ENCODE measurements at places on chromosomes 7 and 10. TPM values are rescaled to one million over a fixed set of nuclear protein-coding genes. Genes with fewer than 3 reads are reported as not detected.

GRCh38 chr7:131250331-131250730 lies 77.3 kb upstream of the MKLN1 start:
- H3K27me3 ChIP-seq: no peaks in the 10 kb centered on the region
- no peak overlapping the region for H3K4me3 ChIP-seq
- no peak overlapping the region for H3K27ac ChIP-seq
- no peak for DNase-seq
- no peaks in the 10 kb centered on the region for H3K36me3 ChIP-seq
- no peaks in the 10 kb centered on the region for H3K4me1 ChIP-seq

JCAD gene
- total RNA-seq: 39.8 TPM

- DNase-seq: no peak
- no peak overlapping the region for H3K4me3 ChIP-seq
- peaks cover 7% of the 10 kb centered on the region for H3K36me3 ChIP-seq
- H3K27me3 ChIP-seq: no peaks in the 10 kb centered on the region
These were observed 79.5 kb upstream of the LRRC17 start for GRCh38 chr7:102833343-102833742.

GPNMB gene
- total RNA-seq: 74.4 TPM

CYP3A5 gene
- 0.59 TPM for total RNA-seq

DNA sequence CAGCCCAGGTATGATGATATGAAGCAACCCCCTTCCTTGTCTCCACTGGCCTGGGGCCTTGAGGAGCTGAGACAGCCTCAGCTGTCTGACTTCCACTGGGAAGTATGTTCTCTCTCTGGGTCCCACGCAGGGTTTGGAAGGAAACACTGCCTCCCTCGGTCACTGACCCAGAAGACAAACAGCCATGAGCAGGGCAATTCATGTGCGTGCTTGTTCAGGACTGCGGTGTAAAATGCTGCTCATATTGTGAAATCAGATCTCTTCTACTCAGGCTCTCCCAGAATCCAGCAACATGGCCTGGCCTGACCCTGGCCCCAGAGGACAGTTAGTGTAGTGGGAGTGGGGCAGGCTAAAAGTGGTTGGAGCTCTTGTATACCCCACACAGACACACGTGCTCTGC lies 2.8 kb downstream of the CLCN1 start:
- H3K27ac ChIP-seq: no peak overlapping the region
- H3K4me1 ChIP-seq: peaks cover 11% of the 10 kb centered on the region
- DNase-seq: peak; percentile 54
- no peak overlapping the region for H3K4me3 ChIP-seq

- no peaks in the 10 kb centered on the region for H3K36me3 ChIP-seq
- H3K4me3 ChIP-seq: no peak overlapping the region
- no peak for DNase-seq
- H3K27ac ChIP-seq: no peak overlapping the region
- no peaks in the 10 kb centered on the region for H3K27me3 ChIP-seq
These were observed 49.4 kb upstream of the RET start for GRCh38 chr10:43027331-43027955.

- H3K4me1 ChIP-seq: no peaks in the 10 kb centered on the region
- no peak overlapping the region for H3K4me3 ChIP-seq
- no peak overlapping the region for H3K27ac ChIP-seq
These were observed 147.6 kb downstream of the PAXIP1 start for GRCh38 chr7:154855366-154855765.

DNA sequence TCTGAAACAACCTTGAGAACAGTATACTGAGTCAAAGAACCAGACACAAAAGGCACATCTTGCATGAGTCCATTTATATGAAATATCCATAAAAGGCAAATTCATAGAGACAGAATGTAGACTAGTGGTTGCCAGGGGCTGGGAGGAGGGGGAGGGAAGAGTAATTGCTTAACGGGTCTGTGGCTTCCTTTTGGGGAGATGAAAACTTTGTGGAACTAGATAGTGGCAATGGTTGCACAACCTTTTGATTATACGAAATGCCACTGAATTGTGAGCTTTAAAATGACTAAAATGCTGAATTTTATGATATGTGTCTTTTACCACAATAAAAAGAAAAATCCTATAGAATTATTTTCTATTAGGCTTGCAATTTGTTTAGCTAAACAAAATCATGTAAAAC lies 16.8 kb downstream of the ADRB1 start:
- H3K4me1 ChIP-seq: peaks cover 40% of the 10 kb centered on the region
- no peaks in the 10 kb centered on the region for H3K36me3 ChIP-seq
- DNase-seq: no peak
- no peak overlapping the region for H3K27ac ChIP-seq
- H3K27me3 ChIP-seq: no peaks in the 10 kb centered on the region

DNA sequence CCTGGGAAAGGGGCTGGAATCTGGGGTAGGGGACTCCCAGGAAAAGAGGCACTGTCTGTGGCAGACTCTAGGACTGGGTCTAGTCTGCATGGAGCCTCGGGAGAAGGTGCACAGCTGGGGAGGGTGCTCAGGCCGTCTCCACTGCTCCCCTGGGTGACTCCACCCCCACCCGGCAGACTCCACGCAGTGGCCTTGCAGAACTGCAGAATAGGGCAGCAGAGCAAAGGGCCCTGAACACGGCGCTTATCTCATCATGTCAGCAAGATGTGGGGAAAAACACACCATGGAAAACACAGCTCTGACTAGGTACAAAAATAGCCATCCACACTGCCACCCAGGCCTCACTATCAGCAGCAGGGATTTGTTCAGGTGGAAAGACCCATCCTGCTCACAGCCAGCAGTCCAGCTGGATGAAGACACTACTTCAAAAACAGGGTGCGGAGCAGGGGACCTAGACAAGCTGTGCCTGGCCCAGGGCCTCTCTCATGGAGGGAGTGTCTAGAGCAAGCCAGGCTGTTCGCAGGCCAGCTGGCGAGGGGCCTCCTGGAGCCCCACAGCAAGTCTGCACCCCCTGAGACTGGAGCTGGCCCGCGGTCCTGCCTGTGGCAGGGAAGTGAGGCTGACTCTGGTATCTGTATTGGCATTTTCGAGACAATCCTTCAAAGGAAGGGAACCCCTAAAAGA lies 11.7 kb downstream of the MAT1A start:
- H3K4me3 ChIP-seq: no peak overlapping the region
- H3K27me3 ChIP-seq: no peaks in the 10 kb centered on the region
- no peaks in the 10 kb centered on the region for H3K36me3 ChIP-seq
- peak overlapping the region; percentile 39 for H3K27ac ChIP-seq
- DNase-seq: peak; percentile 38

HMX3 gene
- total RNA-seq: not detected

STX1A gene
- 2.6 TPM for total RNA-seq

- H3K4me3 ChIP-seq: no peak overlapping the region
- H3K27me3 ChIP-seq: no peaks in the 10 kb centered on the region
These were observed 159.8 kb downstream of the DNAJB6 start for GRCh38 chr7:157496416-157497275.

DNA sequence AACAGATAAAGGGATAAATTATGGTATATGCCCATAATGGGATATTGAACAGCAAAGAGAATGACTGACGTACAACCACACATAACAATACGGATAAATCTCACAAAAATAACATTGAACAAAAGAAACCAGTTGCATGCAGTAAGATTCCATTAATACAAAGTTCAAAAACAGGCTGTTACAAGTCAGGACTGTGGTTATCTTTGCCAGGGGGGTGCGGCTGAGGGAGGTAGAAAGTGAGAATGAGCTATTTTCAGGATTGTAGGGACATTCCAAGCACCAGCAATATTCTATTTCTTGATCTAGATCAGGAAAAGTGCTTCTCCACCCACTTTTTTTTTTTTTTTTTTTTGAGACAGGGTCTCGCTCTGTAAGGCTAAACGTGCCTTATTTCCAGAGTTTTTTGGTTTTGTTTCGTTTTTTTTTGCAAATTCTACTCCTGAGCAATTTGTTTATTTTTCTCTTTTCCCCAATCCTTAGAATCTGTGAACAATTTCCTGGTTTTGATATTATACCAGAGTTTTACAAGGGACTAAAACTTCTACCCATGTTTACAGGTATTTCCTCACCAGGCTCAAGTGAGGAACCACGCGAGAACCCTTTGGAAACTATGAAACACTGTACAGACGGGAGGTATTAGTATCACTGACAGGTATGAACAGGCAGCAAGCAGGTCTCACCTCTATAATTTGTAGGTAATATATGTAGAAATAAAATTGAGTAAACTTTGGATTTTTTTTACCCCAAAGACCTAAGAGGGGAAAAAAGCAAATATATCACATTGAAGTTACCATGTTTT lies 9.9 kb downstream of the SMURF1 start:
- no peaks in the 10 kb centered on the region for H3K4me1 ChIP-seq
- DNase-seq: no peak
- no peaks in the 10 kb centered on the region for H3K27me3 ChIP-seq
- no peak overlapping the region for H3K4me3 ChIP-seq

GRCh38 chr7:143172354-143172753 lies 10.9 kb upstream of the TAS2R39 start:
- no peak overlapping the region for H3K27ac ChIP-seq
- no peaks in the 10 kb centered on the region for H3K36me3 ChIP-seq
- DNase-seq: no peak

ITGA8 gene
- 4.9 TPM for total RNA-seq

GRCh38 chr7:115329006-115329405 lies 407.1 kb downstream of the MDFIC start:
- H3K4me1 ChIP-seq: no peaks in the 10 kb centered on the region
- H3K36me3 ChIP-seq: no peaks in the 10 kb centered on the region
- no peak for DNase-seq
- H3K4me3 ChIP-seq: no peak overlapping the region

DNA sequence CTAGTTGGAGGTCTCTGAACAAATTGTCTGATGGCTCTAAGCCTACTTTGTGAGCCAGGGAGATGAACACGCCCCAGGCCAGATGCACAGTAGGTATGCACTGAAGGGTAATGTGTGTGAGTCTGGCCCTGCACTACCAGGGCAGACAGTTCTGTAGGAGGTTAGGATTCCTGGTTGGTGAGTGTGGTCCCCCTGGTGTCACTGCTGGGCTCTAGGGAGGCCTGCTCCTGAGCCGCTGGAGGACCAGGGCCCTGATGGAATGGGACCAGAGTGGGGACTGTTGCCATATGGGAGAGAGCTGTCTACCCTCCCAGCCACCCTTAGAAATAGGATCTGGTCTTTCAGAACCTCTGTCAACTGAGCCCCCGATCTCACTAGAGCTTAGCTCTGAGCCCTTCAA lies 42.0 kb downstream of the CDH23 start:
- DNase-seq: no peak
- H3K27ac ChIP-seq: no peak overlapping the region
- no peak overlapping the region for H3K4me3 ChIP-seq
- peaks cover 12% of the 10 kb centered on the region for H3K4me1 ChIP-seq

ARHGAP21 gene
- 45.0 TPM for total RNA-seq

DNA sequence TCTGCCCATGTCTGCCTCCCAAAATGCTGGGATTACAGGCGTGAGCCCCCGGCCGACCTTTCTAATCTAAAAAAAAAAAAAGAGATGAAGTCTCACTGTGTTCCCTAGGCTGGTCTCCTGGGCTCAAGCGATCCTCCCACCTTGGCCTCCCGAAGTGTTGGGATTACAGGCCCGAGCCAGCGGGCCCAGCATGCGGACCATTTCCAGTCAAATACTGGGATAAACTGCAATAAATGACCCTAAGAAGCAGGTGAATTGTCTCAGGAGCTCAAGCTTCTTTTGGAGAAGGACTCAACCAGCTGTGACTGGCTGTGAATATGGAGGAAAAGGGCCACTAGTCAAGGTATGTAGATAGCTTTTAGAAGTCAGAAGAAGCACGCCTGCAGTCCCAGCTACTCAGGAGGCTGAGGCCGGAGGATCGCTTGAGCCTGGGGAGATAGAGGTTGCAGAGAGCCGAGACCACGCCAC lies 550 bp upstream of the CREM start:
- no peak for DNase-seq
- H3K27me3 ChIP-seq: no peaks in the 10 kb centered on the region
- peak overlapping the region; percentile 100 for H3K27ac ChIP-seq
- H3K36me3 ChIP-seq: no peaks in the 10 kb centered on the region
- H3K4me3 ChIP-seq: peak overlapping the region; percentile 87

DNA sequence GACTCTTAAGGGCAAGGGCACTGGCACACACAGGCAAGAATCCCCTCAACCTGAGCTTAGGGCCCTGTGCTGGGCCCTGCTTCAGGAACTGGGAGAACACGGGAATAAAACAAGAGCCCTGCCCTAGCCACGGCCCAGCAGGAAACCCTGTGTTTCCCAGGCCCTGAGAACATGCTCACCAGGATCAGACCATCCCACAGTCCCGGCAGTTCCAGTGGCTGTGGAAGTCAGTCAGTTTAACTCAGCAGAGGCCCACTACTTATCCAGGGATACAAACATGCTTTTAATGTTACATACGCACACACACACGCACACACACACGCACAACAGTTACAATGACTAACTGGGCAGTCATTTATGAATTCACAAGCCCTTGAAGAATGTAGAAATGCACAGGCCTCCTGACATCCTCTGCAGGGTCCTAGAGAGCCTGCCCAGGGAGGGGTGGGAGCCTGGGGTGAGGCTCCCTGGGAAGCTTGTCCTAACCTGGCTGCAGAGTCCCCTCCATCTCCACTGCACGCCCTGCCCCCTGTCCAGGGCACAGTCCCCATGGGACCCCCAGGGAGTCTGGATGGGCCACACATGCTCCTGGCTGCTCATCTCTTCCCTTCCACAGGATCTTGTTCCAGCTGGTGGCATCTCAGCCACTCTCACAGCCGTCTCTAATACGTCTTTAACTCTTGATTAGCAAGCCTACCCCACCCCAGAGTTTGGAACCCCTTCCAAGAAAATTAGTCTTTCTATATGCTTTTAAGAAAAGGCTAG lies 97.6 kb downstream of the TCERG1L start:
- no peaks in the 10 kb centered on the region for H3K4me1 ChIP-seq
- no peaks in the 10 kb centered on the region for H3K27me3 ChIP-seq
- H3K27ac ChIP-seq: no peak overlapping the region

SFRP4 gene
- total RNA-seq: 5.0 TPM

TDRD1 gene
- total RNA-seq: 0.12 TPM

GRCh38 chr10:103543617-103544525 lies 50.4 kb downstream of the NEURL1 start:
- DNase-seq: no peak
- no peaks in the 10 kb centered on the region for H3K27me3 ChIP-seq
- no peak overlapping the region for H3K27ac ChIP-seq
- H3K4me3 ChIP-seq: no peak overlapping the region
- peaks cover 14% of the 10 kb centered on the region for H3K4me1 ChIP-seq

DNA sequence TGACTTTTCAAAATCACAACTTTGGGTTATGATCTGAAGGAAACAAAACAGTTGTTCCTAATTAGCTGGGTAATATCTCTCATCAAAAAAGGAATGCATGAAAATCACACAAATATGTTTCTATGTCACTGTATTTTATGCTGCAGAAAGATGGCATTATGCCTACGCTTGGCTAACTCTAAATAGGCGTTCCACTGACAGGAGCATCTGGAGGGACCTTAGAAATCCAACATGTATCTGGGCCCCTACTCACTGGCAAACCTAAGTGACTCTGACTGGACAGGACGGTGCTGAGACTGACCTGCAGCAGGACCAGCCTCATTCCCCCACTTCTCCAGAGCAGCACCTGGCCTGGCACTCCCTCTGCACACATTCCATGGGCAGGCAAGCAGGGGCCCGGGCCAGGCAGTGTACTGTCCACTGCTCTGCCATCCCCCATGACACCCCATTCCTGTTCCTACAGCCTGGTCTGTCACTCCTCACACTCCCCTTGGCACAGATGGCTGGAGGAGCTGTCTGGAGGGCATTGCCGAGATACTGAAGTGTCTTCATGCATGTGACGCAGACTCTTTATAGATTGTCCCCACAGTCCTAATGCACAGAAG lies 2.6 kb upstream of the MYL7 start:
- H3K4me1 ChIP-seq: no peaks in the 10 kb centered on the region
- no peaks in the 10 kb centered on the region for H3K27me3 ChIP-seq
- H3K36me3 ChIP-seq: peaks cover 19% of the 10 kb centered on the region
- DNase-seq: no peak
- no peak overlapping the region for H3K4me3 ChIP-seq
- H3K27ac ChIP-seq: peak overlapping the region; percentile 84

- H3K4me3 ChIP-seq: no peak overlapping the region
- H3K27ac ChIP-seq: no peak overlapping the region
- H3K36me3 ChIP-seq: no peaks in the 10 kb centered on the region
These were observed 74.9 kb downstream of the VWC2 start for GRCh38 chr7:49848211-49848841.
